ENCODE measurements at places on chromosomes 16 and 17.

GRCh38 chr16:89410794-89411309 lies 79.5 kb downstream of the ANKRD11 start:
- DNase-seq = no peak

DNA sequence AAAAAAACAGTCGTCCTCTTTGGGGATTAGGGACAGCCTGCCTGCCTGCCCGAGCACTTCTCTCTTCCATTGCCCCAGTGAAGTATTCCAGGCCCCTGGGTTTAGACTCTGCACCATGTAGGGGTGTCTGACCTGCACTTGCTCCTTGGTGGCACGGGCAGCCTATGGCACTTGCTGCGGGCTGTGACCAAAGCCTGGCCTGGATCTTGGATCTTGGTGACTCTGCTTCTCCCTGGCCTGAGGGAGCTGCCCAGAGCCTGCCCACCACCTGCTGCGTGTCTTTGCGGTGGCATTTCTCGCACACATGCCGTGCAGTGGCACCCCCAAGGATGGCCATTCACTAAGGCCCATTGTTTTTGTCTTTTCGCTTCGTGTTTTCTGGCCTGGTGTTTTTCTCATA lies 6.1 kb upstream of the STH start:
- no peak for DNase-seq

- DNase-seq = no peak
These were observed 68.1 kb upstream of the CPHXL start for GRCh38 chr16:75794426-75794825.

GRCh38 chr17:76868176-76868668 lies at the start of gene MGAT5B:
MGAT5B (plus strand) TSS chr17:76868404; CDS start chr17:76869030, 626 bp downstream.
- peak; percentile 58 for DNase-seq

GRCh38 chr16:78249056-78249455 lies 149.6 kb downstream of the WWOX start:
- no peak for DNase-seq

GRCh38 chr16:63458846-63459245 lies 1422.6 kb upstream of the CDH8 start:
- no peak for DNase-seq

GRCh38 chr17:38970128-38970527 lies 2.9 kb upstream of the FBXO47 start:
- DNase-seq = no peak

DNA sequence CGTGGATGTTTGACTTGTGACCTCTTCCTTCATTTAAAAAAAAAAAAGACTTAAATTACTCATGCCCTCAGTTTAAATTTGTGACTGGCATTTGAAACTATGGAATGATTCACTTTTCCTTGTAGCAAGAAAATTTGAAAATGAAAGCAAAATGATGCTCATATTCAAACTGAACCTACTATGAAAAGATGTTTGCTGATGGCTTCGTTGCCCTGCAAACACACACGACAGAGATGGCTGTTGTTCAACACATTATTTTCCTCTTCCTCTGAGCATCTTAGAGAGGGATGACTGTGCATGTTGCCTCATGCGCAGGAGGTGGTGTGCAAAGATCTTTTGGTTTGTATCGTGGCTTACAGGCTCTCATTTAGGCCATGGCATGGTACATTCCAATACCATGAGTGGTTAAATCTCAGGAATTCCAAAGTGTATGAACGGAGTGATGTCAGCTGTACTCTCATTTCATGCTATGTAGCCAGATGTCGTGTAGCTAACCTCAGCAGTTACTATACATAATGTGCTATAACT lies 164.5 kb downstream of the PRKCA start:
- DNase-seq = peak; percentile 29

Data from stimulated activated CD4-positive, alpha-beta T cell treated with anti-CD3 and anti-CD28 coated beads, TNF-alpha, amount 100 ng/mL, for 48 hours (primary cell).